Pons (tissue), 1 donor: ENCODE measurements at places on chromosomes 11 and 22.
A peak's percentile ranks its signal among the peaks of the same experiment; 100 is the strongest.

GRCh38 chr11:58999291-58999680 is 60.0 kb downstream of the GLYATL1 start:
- DNase-seq: peak; percentile 36

DNA sequence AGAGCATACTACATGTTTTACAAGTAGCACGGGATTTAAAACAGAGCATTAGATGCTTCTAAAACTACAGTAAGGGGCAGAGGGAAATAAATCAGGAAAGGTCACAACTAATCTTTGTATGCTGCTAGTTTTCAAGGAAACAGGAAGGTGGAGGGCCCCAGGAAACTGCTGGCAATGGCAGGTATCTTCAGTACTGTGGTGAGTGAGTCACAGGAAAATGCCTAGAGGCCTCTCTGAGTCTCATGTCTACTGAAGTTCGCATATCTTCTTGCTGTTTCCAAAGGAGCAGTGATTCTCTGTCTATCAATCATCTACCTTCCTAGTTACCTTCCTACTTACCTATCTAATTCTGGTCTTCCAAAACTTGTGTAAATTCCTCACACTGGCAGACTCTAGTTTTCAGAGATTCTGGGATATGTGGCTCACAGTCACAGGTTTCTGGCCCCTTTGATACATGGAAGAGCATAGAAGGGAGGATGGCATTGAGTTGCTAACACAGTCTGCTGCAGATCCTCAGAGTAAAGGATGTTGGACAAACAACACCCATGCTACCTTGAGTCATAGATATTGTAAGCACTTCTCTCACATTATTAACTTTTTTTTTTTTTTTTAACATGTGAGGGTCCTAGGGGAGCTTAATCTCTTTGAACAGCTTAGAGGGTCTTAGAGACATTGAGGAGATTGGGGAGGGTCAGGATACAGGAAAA is 58.8 kb upstream of the SYN3 start:
- no peak for DNase-seq

DNA sequence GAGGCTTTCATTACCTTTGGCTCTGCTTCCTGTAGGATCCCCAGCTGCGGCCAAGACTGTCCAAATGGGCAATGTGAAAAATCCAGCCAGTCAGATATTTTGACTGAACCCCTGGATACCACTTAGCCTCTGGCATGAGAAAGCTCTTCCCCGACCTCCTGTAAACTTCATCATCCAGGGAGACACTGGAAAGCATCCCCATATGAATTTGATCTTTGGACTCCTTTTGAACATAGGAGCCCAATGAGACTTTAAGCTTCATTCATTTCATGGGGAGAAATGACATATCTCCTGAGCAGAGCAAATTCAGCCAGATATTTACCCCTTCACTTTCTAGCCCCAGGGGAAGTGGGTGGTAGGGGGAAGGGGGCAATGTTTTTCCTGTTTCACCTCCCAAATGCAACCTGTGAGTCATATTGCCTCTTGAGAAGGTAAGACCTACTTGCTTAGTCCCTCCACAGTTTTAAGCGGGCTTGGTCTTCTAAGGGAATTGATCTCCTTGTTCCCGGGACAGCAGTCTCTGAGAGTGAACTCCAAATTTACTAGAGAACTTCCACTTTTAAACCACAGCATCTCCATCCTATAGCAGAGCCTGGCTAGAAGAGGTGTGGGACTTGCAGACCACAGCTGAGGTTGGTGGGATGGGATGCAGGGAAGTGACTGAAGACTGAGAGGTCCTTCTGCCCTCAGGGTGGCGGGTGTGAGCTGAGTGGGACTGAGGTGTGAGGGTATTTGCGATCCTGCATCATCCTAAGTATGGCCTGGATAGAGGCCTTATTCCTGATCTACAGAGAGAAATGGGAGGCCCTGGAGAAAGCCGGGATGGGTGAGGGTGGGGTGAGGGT is 20.3 kb upstream of the POU2AF1 start:
- DNase-seq: no peak

- no peak for DNase-seq
Observed at GRCh38 chr11:75814363-75814676, 690 bp upstream of the UVRAG start.

DNA sequence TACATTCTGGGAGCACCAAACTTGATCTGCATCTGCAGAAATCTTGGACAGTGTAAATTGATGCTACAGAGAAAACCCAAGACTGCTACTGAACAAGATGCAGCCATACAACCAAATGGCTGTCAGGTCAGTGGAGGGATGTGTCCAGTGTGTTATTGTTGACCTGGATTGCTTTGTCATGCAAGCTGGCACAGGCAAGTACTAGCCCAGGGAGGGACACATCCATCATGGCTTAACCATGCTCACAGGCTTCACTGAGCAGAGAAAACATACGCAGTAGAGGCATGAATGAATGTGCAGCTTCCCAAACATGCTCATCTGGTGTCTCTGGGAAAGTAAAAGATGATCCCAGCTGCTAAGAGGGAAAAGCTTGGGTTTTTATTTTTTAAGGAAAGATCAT is 93.6 kb downstream of the MTNR1B start:
- DNase-seq: no peak

DNA sequence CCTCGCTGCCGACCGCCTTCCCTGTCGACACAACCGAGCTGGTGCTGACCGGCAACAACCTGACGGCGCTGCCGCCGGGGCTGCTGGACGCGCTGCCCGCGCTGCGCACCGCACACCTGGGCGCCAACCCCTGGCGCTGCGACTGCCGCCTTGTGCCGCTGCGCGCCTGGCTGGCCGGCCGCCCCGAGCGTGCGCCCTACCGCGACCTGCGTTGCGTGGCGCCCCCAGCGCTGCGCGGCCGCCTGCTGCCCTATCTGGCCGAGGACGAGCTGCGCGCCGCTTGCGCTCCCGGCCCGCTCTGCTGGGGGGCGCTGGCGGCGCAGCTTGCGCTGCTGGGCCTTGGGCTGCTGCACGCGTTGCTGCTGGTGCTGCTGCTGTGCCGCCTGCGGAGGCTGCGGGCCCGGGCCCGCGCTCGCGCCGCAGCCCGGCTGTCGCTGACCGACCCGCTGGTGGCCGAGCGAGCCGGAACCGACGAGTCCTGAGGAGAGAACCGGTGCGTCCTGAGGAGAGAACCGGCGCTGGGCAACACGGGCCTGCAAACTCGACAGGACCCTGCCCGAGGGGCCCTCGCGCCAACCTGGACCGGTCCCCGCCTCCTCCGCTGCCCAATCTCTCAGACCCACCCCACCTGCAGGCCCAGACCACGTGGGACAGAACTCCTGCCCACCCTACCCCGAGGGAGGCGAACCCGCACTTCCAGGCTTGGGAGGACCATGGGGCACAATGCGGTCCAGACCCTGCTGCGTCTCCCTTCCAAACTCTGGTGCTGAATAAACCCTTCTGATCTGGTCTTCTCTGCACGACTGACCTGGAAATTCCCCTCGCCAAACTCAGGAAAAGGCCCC is 866 bp downstream of the GP1BB start:
- no peak for DNase-seq

- DNase-seq: peak; percentile 29
Observed at GRCh38 chr11:129317571-129317970, 58.1 kb upstream of the BARX2 start.

GRCh38 chr22:31588970-31589675 is 72.9 kb downstream of the PISD start:
- DNase-seq: no peak

- DNase-seq: no peak
Observed at GRCh38 chr11:36235750-36236149, 53.5 kb downstream of the COMMD9 start.

GRCh38 chr11:2681408-2682145 is 18.2 kb downstream of the KCNQ1OT1 start:
- DNase-seq: no peak

DNA sequence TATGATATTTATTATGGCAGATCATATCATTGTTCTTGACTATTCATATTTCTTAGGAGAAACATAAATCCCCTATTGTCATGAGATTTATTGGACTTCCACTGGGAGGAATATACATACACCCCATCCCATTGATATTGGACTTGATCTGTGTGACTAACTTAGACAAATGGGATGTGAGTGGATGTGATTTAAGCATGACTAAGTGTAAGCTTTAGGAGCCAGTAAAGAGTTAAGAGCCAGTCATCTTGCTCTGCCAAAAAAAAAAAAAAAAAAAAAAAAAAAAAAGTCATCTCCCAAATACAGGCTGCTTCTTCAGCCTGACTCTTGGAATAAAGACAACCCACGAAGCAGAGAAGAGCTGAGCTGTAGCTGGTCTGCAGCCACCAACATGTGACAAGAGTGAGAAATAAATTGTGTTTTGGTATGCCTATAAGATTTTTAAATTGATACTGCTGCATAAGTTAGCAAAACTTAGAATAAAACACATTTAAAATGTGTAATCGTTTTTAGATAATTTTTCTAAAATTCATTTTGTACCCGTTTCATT is 595.0 kb upstream of the LRRC4C start:
- DNase-seq: no peak

DNA sequence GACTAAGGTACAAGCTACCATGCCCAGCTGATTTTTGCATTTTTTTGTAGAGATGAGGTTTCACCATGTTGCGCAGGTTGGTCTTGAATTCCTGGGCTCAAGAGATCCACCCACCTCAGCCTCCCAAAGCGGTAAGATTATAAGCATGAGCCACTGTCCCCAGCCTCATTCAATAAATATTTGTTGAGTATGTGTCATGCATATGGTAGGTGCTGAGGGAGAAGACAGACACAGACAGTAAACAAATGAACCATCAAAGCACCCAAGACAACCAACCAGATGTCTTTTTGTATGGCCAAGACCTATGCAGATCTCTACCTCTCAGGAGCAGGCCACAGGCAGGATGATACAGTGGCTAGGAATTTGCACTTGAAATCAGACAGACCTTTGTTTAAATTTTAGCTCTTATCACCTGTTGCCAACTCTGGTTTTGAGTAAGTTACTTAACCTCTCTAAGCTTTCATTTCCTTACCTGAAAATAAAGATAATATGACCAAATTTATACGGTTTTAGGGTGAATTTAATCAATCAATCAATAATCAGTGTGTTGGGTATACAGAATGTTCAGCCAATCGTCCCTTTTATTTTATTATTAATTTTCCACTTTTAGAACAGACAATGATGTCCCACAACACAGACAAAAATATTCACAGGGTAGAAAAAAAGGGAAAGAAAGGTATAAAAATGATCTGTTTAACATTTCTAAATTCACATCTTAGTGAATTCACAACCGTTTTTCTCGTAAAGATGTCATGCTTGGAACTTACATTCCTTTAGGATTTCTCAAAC is 128.2 kb downstream of the SGSM3 start:
- DNase-seq: no peak

DNA sequence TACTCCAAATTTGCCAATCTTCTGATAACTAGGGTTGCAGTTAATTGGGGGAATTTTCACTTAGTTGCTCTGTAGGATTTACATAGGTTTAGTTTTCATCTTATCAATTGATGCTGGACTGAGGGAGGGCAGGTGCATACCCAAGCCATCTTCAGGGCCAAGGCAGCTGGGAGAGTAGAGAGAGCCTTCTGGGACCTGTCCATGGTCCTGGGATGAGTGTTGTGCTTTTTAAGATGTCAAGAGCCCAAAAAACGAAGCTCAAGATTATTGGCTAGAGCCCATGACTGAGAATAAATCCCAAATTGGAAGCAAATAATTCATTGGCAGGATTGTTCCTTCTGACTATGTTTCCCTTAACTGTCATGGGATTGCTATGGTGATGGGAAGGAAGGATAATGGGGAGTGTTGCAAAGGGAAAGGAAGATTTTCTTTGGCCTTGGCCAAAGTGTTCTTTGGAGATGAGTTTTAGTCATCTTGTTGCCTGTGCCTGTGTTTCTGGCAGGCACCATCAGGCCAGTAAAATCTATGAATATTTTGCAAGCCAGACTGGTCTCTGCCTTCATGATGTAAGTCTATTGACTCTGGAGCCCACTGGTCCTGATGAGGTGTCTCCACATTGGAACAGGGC is 4.5 kb downstream of the SLC22A6 start:
- DNase-seq: no peak

GRCh38 chr11:1478011-1478410 is 8.6 kb downstream of the MOB2 start:
- no peak for DNase-seq

- no peak for DNase-seq
Observed at GRCh38 chr11:61964058-61964665, 3.3 kb downstream of the FTH1 start.

DNA sequence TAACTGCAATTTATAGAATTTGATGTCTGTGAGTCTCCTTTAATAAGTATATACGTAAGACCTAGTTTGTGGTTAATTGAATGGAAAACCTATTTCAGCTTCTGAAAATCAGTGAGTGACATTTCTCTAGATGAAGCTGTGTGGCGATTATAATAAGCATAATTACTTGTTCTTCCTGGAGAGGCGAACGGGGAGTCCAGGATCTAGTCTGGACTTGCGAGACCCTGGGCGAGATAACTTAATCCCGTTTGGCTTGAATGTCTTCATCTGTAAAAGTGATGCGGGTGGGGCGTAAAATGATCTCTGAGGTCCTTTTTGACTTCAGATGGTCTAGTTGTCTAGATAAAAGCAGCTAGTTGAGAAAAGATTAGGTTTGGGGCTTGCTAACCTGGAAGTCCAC is 1.1 kb downstream of the PRRG4 start:
- no peak for DNase-seq

- no peak for DNase-seq
Observed at GRCh38 chr11:69803604-69804218, 15.5 kb downstream of the FGF3 start.

GRCh38 chr22:26169315-26170111 is at the start of gene SEZ6L:
TSS of gene SEZ6L (plus strand) at chr22:26169462. CDS start at chr22:26169670, 208 bp downstream.
- DNase-seq: no peak

DNA sequence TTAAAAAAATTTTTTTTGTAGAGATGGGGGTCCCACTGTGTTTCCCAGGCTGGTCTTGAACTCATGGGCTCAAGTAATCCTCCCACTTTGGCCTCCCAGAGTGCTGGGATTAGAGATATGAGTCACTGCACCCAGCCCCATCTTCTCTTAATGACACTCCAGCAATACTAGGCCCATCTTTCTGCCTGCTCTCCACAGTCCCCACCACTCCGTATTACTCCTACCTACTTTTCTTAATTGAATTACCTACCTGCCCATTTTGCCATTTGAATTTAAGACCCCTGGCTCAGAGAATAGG is 2.0 kb upstream of the STIM1 start:
- no peak for DNase-seq

DNA sequence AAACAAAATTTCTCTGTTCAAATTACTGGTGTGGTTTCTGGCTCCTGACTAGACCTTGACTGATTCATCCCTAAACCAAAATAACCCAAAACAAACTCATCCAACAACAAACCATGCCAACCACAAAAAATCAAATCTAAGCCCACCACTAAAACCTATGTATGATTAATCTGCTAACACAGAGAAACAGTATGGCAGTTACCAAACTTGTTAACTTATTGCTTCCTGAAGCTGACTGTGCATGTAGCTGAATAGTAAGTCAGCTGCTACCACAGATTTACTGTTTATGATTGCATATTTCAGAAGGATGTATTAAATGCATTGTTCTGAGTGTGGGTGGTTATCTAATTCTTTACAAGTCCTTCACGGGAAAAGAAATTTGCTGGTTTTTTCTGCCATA is 231.1 kb downstream of the SWAP70 start:
- DNase-seq: no peak

DNA sequence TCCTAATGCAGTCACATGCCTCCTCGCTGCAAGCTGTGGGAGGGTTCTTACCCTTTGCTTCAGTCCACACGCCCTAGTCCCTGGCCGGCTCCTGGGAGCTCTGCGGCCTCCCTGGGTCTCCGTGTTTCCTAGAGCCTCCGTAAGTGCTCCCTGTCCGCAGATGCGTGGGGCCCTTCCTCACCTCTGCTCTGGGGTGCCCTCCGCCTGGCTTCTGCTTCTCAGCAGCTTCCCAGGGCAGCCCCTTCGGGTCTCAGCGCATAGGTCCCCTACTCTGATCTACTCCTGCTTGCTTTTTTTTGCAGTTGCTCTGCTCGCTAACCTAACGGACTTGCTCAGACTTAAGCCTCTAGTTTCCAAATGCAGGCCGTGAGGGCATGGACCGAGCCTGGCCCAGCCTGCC is 22.4 kb downstream of the CAPN1 start:
- DNase-seq: no peak
